SJSA1 (cell line): ENCODE measurements at places on chromosomes 2 and 18.

DNA sequence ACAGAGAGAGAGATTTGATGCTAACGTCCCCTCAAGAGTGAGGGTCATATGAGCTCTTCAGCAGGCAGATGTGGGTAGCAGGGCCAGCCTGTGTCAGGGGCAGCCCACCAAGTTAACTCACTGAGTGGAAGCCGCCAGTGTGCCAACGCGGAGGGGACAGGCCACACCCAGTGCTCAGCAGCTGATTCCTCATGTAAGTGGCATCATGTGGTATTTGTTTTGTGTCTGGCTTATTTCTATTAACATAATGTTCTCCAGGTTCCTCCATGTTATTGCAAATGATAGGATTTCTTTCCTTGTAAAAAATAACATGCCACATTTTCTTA lies 4.0 kb downstream of the IMP4 start:
- DNase-seq = no peak

- peak; percentile 34 for DNase-seq
These were observed 206.7 kb downstream of the HDAC4 start for GRCh38 chr2:239193925-239194677.

GRCh38 chr18:56233595-56233994 lies 404.8 kb downstream of the TXNL1 start:
- no peak for DNase-seq

- peak; percentile 95 for DNase-seq
These were observed at the start of gene RIF1 for GRCh38 chr2:151409601-151410484. Gene RIF1 (plus strand): TSS chr2:151409902. CDS start chr2:151410424, 522 bp downstream.

GRCh38 chr2:176834226-176834625 lies 378.4 kb upstream of the HNRNPA3 start:
- DNase-seq = no peak

GRCh38 chr2:28523902-28524301 lies 28.0 kb downstream of the PLB1 start:
- DNase-seq = no peak
